ENCODE measurements at places on chromosomes 16 and 17.

GRCh38 chr17:73888862-73889261 is 244.6 kb upstream of the SDK2 start:
- no peak for DNase-seq

GRCh38 chr16:49833085-49833484 is 22.8 kb downstream of the ZNF423 start:
- DNase-seq = no peak

DNA sequence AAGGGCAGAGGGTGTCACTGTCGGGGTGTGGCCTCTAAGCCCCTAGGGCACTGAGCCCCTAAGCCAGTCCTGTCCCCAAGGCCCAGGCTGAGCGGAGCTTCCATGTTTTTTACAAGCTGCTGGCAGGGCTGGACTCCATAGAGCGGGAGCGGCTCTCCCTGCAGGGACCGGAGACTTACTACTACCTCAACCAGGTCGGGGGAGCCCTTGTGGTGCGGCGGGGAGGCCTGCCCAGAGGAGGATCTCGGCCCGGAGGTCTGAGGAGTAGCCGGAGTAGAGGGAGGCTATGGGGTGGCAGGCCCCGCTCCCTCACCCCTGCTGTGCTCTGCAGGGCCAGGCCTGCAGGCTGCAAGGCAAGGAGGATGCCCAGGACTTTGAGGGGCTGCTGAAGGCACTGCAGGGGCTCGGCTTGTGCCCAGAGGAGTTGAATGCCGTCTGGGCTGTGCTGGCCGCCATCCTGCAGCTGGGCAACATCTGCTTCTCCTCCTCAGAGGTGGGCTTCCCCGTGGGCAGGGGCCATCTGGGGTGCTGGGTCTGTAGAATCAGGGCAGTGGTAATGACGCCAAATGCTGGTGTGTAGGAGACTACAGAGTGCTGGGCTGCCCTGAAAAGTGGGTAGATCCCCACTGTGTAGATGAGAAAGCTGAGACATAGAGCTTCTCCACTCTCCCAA is 4.9 kb downstream of the MYO15B start:
- no peak for DNase-seq

GRCh38 chr16:57621521-57622271 is 6.7 kb upstream of the ADGRG1 start:
- DNase-seq = no peak

DNA sequence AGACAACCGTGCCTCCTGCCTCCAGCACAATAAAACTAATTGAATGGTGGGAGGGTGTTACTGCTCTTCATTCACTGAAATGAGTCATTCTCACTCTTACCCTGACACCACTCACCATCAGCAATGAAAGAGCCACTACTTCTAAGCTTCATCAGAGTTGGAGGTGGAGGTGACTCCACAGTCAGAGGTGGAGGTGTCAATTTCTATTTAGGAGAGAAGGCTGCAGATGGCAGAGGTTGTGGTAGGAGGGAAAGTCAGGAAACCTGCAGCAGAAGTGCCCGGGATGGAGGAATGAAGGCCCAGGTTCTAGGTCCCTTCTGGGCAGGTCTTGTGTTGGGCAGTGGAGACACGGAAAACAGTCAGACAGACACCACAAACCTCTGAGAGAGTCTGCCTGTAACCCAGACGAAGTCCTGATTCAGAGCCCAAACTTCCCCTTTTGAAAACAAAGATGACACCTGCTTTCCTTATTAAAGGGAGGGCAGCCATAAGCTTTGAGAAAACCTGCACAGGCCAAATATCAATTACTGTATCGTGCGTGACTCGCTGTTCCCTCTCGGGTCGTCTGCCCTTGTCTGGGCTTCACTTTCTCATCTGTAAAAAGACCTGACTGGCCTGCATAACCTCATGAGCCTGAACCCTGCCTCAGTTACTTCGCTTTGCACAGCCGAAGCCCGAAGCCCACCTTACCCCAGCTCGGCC is 668 bp downstream of the ATPAF2 start:
- peak; percentile 10 for DNase-seq

- no peak for DNase-seq
Observed at GRCh38 chr16:77721752-77722308, 484 bp upstream of the NUDT7 start.

- no peak for DNase-seq
Observed at GRCh38 chr16:7946142-7946541, 613.5 kb downstream of the RBFOX1 start.
